ENCODE measurements at places on chromosomes 5 and 9.
A peak's percentile ranks its signal among the peaks of the same experiment; 100 is the strongest.

DNA sequence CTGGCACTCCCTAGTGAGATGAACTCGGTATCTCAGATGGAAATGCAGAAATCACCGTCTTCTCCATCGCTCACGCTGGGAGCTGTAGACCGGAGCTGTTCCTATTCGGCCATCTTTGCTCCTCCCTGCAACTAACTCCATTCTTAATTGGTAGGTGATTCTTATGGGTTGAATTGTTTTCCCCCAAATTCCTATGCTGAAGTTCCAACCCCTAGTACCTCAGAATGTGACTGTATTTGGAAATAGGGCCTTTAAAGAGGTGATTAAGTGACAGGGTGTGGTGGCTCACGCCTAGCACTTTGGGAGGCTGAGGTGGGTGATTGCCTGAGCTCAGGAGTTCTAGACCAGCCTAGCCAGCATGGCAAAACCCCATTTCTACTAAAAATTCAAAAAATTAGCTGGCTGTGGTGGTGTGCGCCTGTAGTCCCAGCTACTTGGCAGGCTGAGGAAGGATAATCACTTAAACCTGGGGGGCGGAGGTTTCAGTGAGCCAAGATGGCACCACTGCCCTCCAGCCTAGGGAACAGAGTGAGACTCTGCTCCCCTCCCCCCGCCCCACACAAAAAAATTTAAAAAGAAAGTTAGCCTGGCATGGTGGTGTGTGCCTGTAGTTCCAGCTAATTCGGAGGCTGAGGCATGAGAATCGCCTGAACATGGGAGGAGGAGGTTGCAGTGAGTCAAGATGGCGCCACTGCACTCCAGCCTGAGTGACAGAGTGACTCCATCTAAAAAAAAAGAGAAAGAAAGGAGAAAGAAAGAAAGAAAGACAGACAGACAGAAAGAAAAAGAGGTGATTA, 25.2 kb upstream of the FOCAD start:
- DNase-seq, result no peak

GRCh38 chr5:16461026-16461425, 4.6 kb downstream of the ZNF622 start:
- peak; percentile 95 for DNase-seq

DNA sequence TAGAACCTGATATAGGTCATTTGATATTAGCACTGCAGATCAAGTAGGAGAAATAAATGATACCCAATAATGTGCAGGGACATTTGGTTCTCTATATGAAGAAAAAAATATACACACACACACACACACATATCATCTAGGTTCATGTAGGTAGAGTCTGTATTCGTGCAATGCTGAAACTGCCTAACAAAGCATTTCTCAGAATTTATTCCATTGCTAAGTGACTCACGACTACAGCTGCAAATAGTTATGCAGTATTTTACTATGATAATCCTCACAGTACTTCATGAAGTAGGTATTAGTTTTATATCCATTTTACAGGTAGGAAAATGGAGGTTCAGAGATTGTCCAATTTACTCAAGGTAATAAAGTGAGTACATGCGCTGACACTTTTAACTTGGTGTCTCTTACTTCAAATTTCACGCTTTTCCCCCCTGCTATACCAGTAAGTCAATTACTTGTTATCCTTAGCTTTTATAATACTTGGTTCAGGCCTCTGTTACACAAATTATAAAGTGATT, 2.4 kb downstream of the GIN1 start:
- no peak for DNase-seq

DNA sequence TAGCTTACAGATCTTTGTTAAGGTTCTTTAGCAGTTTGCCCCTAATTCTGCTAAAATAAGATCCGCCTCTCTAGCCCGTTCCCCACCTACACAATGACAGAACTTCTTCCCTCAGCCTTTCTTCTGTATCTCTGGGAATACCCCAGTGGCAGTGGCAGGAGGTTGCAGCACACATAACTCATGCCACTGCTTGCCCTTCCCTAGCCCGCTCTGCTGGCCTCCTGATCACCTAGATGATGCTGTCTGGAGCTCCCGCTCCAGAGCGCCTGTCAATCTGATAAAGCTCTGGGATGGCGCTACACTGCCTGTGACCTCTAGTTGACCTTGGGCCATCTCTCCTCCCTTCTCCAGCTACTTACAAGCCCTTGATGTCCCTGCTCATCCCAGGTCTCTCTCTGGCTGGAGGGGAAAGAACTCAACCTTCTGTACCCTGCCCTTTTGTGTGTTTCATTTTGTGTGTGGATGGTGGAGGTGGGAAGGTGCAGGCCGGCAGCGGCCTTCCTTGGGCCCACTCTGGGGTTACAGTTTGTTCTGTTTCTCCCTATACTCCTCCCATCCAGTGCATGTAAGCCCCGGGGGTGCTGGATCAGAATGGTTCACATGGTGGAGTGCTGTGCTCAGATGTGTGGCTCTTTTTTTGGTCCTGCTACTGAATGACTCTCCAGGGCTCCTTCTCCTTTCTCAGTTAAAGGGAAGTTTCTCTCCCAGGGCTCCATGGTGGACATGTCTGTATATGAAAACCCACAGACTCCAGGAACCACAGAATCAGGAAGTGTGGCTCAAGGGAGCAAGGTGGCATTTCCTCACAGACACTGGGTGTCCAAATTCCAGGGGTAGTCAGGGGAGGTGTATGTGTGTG, 29.1 kb downstream of the MTX3 start:
- DNase-seq, result no peak

- DNase-seq, result no peak
Observed at GRCh38 chr9:127011772-127012171, 97.2 kb downstream of the RALGPS1 start.

Measured in iris pigment epithelial cell (primary cell).